ENCODE measurements at places on chromosomes 4 and X.

GRCh38 chr4:47468706-47469365 lies 5.3 kb upstream of the COMMD8 start:
- no peak for DNase-seq

DNA sequence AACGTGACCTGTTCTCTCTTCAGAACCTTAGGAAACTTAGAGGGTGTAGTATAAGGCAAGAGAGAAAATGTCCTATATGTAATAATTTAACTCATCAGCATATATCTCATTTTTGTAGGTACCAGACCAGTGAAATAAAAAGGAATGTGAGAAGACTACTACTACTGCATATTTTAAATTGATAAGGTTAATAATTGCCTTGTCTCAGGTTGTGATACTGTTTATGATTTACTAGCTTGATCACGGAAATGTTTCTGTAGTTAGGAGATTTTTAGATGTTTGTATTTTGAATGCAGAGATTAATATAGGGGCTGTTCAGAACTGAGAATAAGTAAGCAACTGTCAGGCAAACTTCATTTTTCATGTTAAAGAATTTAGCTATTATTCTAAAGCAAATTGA lies 1563.4 kb downstream of the C4orf33 start:
- DNase-seq: no peak

DNA sequence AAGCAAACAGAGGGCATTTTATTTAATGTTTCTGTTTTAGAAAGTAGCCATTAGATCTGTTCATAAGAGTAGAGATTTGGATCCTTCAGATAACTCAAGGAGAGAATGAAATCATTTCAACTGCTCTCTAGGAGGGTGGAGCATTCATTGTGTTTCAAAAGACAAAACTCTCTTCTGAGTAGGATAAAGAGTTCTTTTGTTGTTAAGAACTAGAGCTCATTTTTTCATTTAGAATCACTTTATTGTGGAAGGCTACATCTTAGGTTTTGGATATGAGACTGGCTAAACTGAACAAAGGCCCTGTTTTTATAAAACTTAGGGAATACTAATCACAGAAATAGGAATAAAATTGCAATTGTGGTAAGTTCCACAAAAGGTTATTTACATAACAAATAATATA lies 193.9 kb upstream of the PCDH10 start:
- DNase-seq: no peak

DNA sequence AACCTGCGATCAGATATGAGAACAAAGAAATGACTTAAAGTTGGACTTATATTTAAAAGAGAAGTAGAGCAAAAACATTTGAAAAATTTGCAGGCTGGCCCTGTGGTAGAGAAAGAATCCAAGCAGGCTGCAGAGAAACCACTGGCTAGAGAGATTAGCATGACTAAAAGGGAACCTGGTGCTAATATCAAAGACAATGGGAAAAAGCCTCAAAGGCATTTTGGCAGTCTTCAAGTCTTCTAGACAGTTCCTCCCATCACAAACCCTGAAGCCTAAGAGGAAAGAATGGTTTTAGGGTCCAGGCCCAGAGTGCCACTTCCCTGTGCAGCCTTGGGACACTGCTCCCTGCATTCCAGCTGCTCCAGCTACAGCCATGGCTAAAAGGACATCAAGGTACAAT lies 33.4 kb downstream of the KCTD8 start:
- DNase-seq: no peak

- DNase-seq: no peak
These were observed 112.2 kb downstream of the AKAP4 start for GRCh38 chrX:50088645-50089044.

- DNase-seq: no peak
These were observed 3.1 kb downstream of the CPE start for GRCh38 chr4:165381821-165382373.
